ENCODE measurements at places on chromosomes 12 and 14.
A peak's percentile ranks its signal among the peaks of the same experiment; 100 is the strongest.

DNA sequence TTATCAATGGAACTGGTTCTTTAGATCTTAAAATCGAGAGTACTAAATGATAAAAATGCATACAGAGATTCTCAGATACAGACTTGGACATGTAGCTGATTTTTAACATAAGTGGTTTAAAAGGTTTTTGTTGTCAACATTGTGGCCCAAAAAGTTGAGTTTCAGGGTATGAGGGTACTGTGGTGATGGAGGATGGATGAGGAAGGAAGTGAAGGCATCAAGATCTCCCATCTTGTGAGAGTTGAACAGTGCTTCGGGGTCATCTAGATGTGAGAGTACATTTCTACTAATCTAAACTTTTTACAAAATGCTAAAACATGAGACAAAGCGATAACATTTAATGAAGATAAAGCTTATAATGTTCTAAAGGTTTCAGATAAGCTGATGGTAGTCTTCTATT, 452.6 kb downstream of the PCNX1 start:
- DNase-seq: no peak

- no peak for DNase-seq
Observed at GRCh38 chr12:98325003-98325402, 190.4 kb upstream of the TMPO start.

DNA sequence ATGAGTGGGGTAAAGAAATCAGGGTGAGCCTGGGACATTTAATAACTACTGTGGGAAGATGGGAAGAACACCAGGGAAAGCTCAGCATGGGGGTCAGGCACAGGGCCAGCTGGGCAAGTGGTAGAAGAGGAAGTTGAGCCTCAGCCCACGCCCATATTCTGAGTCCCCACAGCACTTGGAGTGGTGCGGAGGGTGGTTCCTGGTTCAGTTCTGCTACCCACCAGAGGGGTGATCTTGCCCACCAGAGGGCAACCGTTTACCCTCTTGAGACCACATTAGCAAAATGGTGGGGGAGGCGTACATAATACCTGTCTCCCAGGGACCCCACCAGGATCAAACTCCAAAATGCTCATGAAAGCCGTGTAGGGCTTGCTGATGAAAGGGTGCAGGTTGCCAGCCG, 16.8 kb upstream of the ANKRD33 start:
- DNase-seq: no peak

GRCh38 chr12:118986050-118986449, 4.7 kb downstream of the SRRM4 start:
- no peak for DNase-seq

DNA sequence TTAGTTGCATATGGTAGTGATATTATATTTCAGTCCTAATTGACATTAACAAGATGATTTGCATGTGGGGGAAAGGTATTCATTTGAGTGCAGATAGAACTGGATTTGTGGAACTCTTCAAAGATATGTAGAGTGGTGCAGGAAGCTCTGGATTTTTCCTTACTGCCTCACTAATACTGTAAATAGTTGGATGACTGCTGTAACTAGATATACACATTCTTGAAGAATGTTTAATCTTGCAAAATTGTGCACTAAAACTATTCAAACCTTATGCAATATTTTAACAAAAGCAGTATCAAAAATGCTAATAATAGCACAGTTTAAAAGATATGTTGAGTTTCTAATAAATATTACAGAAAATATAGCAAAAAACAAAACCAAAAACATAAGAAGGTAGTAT, 43.1 kb upstream of the ATF7IP start:
- DNase-seq: peak; percentile 28

- DNase-seq: no peak
Observed at GRCh38 chr12:117559978-117560377, 198.6 kb upstream of the NOS1 start.

GRCh38 chr14:94387051-94388026, 1.1 kb downstream of the SERPINA1 start:
- DNase-seq: no peak

Measured in foreskin keratinocyte (primary cell).